ENCODE measurements at places on chromosomes 3 and 15. TPM values are rescaled to one million over a fixed set of nuclear protein-coding genes. Genes with fewer than 3 reads are reported as not detected.

DNA sequence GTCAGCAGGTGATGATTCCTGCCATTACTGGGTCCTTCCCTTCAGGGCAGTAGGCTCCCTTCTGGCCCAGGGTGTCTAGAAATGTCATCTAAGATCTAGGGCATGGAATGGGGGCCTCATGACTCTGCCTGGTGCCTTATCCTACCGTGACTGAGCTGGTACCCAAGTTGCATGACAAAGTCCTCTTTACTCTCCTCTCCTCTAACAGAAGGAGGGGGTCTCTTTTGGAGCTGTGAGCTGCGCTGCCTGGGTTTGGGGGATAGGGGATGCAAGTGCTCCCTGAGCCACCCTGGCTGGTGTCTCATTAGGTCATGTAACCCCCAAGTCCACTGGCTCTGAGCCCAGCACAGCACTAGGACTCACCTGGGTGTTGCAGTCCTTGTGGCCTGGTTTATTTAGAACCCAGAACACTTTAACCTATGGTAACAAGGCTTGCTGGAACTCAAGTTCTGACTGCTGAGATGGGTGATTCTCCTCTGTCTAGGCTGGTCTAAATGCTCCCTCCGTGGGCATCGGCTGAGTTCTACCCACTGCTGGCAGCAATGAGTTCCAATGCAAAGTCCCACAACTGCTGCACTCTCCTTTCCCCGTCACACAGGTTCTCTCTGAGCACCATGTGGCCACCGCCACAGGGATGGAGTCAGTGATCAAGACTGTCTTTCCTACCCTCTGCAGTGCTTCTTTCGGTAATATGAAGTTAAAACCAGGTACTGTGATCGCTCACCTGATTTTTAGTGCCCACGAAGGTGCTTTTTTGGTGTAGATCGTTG, 34.0 kb downstream of the XXYLT1 start:
- DNase-seq: no peak

DNA sequence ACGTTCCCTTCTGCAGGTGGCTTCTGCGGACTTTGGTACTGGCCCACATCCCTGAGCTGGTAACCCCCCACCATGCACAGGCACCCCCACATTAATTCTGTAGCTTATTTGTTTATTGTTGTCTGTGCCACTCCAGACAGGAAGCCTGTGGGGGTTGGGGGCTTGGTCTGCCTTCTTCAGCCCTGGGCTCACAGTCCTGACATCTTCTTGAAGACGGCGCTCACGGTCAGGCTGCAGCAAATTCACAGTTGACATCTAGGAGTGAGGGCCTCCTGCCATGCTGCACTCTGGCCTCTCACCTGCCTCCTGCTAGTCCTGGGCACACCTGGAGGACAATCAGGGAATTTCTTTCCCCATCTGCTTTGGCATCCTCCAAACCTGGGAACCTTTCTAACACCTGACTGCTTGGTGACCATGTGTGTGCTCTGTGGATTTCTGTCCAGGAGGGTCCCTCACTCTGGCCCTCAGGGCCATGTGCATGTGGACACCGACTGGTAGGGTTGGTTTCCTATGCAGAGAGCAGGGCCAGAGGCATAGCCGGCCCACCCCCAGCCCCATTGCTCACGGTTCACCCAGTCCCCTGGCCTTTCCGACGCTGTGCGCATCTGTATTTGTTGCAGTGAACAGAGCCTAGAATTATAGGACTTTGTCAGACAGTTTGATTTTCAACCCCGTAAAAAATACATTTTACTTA, 68.8 kb downstream of the APBA2 start:
- DNase-seq: no peak

SLC6A1 gene
- not detected for polyA plus RNA-seq

DNA sequence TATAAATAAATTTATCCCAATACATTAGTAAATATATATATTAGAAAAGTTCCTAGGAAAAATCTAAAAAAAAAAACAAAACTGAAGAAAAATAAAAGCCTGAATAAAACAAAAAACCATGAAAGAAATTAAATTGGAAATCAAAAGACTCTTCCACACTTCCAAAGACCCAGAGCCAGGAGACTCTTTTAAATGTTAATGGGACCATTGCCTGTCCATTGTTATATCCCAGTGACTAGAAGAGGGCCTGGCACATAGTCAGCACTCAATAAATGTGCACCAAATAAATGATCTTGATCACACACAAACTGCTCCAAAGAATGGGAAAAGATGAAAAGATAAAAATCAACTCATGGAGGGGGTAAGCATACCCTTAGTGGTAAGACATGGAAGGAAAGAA, 51.3 kb upstream of the CLDN18 start:
- no peak for DNase-seq

- DNase-seq: peak; percentile 70
These were observed 392.6 kb upstream of the TPM1 start for GRCh38 chr15:62649793-62650420.

DNAJA4 gene
- polyA plus RNA-seq: 1.3 TPM

SEMA7A gene
- 41.2 TPM for polyA plus RNA-seq

GRCh38 chr15:50925281-50925680, 16.8 kb downstream of the AP4E1 start:
- DNase-seq: no peak

ACTRT3 gene
- polyA plus RNA-seq: 3.3 TPM

- DNase-seq: no peak
These were observed 23.0 kb upstream of the CCK start for GRCh38 chr3:42289026-42289425.

GCNT3 gene
- polyA plus RNA-seq: not detected

DNA sequence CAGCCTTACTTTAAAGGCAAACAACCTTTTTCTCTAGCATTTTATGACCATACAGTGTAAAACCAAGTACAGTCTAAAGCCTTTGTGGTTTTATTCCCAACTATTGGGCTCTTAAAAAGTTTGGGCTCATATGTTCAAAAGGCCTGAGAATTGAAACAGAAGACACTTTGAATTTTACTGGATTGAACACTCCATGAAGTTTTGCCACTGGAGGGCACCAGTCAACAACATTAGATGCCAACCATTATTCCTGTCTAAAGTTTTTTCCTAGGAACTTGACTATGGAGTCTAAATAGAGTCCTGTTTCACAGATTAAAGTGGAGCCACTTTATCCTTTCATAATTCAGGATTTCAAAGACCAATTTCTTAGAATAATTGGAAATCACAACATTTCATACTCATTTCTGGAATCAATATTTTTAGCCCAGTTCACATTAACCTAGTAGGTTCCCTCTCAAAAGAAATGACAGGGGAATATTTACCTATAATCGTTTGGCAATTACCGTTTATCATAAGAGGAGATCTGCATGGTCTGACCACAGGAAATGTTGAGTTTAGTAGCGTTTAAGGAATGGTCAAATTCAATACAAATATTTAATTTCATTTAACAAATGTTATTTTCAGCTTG, 244.1 kb upstream of the PDZRN3 start:
- DNase-seq: peak; percentile 67

- no peak for DNase-seq
These were observed 47.1 kb downstream of the RYR3 start for GRCh38 chr15:33357845-33358244.

- DNase-seq: no peak
These were observed 816.0 kb downstream of the SQOR start for GRCh38 chr15:46450810-46451182.

DNA sequence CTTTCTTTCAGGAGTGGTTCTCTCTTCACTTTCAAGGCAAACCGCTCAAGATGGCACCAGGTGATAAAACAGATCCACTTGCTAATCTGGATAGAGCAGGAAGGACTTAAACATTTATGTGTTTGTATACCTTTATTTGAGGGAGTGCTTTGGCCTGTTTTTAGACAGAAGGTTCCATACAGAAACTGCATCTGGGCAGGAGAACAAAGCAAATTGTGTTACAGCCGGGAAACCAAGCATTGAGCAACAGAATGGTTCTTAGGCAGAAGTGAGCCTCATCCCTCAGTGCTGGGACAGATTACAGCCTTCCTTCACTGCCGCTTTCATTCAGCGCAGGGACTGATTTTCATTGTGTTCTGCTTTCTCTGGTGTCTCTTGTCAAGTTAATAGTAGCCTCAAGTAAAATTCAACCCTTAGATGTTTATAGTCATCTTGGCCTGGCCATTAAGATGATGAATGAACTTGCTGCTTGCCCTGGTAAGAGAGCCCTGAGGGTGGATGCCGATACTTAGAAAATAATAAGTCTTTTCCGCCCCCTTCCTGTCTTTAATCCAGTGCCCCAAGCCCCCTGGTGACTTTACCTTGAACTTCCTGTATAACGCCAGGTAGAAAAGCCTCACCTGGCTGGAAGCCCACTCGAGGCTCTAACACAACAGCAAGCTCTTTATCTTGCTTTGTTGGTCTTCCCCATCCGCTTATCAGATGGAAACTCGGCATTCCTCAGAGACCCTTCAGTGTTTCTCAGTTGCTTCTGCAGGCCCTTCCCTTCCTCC, 168.0 kb upstream of the CTDSPL start:
- no peak for DNase-seq

MAP6D1 gene
- 2.8 TPM for polyA plus RNA-seq
